SK-N-SH treated with all-trans-retinoic acid at 6 μM for 48 hours (cell line): ENCODE measurements at places on chromosomes 13 and 19.

DNA sequence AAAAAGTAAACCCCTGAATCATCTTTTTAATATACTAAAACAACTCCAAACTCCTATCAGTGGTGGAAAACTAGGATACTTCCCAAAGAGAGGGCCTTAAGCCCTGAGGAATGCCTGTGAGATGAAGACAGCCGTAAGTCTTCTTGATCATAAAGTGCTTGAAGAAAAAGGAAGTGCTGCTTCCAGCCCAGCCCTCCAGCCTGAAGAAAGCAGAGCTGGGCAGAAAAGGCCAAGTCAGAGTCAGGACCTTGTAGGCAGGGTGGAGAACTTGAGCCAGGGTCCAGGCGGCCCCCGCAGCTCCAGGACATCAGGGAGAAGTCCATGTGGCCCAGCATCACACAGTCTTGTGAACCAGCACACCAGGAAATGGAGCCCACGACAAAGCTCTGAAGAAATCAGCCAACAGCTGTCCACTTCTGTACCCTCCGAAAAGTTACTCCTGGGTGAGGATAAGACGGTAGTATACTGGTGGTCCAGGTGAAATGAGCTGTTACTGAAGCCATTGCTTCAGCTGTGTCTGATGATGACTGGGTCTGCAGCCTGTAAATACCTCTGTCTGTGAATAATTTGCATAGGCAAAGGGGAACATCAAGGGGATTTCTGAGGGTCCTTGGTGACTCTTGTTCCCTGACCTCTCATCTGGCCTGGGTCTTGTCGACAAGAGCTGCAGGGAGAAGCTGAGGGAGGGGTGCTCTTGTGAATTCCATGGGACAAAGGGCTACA, 18.7 kb upstream of the CRYL1 start:
- no peak for ATAC-seq

- ATAC-seq, result no peak; the same call in 2 of the 3 replicates
Measured at GRCh38 chr13:40648040-40648439, 18.4 kb downstream of the FOXO1 start.

GRCh38 chr19:14097532-14098151, 7.1 kb upstream of the SAMD1 start:
- peak; percentile 20; the same call in 1 of the 3 replicates for ATAC-seq

DNA sequence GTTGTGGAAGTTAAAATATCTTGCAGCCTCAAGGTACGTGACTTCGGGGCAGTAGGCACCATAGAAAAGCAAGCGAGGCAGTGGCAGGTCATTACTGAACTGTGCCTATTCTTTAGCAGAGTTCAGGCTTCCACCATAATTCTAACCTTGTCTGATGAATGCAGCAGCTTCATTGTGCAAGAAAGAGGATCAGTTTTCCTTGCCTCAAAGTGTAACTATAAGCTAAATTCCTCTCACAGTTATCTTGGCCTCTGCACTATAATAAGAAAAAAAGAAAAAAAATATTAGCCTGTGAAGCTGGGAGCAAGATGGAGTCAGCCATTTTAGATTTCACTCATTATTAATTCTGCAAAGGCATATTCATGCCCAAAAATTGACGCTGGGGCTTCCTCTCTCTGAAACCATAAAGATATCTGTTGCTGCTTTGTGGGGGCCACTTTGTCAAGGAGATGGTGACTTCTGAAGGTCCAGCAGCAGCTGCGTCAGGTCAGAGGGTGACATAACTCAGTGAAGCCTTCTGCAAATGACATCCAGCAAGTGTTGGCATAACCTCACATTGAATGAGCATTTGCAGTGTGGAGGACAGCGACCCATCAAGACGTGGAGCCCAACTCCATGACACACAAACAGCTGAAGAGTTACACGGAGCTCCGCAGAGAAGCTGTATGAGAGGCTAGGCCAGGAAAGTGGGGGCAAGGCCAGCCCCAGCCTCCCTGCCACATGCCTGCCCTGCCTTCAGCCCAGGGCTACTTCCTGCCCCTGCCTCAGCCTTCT, 23.1 kb upstream of the SACS start:
- no peak for ATAC-seq

DNA sequence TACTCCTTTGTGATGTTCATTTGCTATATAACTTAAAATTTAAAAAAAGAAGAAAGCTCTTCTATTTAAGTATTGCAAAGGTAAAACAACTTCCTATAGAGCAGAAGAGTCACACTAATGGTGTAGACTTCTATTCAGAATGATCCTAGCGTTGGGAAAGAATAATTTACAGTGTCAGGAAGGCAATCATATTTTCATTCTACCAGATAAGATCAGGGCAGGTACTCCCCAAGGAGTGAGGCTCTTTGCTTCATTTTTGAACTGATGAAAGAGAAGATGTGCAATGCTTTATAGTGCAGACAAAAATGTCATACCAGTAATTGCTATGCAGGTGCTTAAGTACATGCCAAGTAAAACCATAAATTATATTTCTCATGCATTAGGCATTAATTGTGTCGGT, 1193.0 kb downstream of the PCDH9 start:
- ATAC-seq, result no peak

GRCh38 chr13:110062777-110063442, 244.0 kb downstream of the COL4A1 start:
- ATAC-seq, result no peak

DNA sequence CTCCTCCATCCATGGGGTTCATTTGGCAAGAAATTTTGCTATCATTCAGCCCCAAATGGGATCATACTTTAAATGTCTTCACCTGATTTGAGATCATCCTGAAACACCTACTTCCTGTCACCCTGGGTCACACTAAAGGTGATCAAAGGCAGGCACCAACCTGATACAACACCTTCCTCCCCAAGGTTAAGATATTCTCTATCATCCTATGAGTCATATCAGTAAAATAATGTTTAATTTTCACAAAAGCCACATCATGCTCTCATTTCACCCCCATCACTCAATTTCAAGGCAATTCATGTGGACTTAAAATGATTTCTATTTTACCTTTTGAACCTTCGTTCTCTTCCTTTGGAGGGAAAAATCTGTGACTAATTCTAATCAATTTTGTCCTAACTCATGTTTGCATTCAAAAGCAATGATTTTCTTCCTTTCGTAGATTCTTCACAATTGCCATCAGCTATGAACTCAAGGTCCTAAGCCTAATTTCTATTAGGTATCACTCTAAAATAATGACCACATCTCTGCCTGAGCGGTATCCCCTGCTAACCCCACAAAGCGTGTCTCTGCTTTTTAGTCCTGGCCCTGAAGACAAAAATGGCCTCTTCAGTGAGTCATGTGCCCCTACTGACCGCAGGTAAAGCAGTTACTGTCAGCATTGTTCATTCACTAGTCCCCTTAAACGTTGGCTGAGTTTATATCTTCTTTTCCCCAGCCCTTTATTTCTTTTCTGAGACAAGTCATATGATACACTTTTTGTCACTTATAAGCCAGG, 139.0 kb downstream of the SPRY2 start:
- ATAC-seq, result no peak

DNA sequence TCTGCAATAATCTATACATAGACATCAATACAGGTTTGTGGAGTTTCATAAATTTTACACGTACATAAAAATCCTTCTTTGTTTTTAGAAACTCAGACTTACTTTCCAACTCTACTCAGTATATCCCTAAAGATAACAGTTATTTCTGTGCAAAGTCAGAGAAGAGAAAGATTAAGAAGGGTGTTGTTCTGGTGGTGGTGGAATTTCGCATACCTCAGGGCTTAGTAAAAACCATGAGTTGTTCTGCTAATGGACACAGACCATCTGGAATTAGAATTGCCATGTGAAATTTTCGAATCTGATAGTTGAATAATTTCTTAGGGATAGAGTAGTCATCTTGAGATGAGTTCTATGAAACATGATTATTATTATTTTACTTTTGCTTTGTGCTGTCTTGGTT, 102.7 kb downstream of the ZAR1L start:
- peak; percentile 78 for ATAC-seq

- ATAC-seq, result no peak
Measured at GRCh38 chr19:7940841-7941240, 2.6 kb downstream of the TIMM44 start.

DNA sequence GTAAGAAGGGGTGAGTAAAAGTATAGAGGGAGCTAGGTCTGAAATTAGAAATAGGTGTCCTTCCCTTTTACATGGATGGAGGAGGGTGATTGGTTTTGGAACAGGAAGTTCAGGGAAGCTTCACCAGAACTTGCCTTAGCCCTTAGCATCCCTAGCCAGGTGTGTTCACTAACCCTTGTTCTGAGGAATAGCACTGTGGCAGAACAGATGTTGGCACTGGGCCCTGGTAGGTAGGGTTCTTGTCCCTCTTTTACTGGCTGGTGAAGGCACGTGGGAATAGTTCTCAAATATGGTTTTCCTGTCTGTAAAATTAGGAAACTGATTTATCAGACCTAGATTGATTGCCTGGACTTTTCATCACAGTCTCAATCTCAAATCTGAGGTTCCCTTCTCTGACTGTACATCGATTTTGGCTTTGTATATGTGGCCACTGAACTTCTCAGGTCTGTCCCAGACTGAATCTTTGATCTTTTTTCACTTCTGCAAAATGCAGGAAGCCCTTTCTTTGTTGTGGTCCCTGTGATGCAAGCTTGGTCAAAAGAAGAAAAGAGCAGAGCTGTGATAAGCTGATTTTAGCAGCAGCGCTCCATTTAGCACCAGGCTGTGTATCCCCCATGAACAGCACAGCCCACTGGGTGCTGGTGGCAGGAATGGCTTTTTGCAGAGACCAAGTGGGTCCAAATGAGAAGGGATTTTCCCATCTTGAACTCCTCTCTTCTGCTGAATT, 86.2 kb upstream of the HTR2A start:
- ATAC-seq, result no peak

- no peak for ATAC-seq
Measured at GRCh38 chr19:40872209-40872608, 9.8 kb downstream of the CYP2A7 start.

GRCh38 chr13:61670384-61671161, 254.9 kb upstream of the PCDH20 start:
- ATAC-seq, result no peak

DNA sequence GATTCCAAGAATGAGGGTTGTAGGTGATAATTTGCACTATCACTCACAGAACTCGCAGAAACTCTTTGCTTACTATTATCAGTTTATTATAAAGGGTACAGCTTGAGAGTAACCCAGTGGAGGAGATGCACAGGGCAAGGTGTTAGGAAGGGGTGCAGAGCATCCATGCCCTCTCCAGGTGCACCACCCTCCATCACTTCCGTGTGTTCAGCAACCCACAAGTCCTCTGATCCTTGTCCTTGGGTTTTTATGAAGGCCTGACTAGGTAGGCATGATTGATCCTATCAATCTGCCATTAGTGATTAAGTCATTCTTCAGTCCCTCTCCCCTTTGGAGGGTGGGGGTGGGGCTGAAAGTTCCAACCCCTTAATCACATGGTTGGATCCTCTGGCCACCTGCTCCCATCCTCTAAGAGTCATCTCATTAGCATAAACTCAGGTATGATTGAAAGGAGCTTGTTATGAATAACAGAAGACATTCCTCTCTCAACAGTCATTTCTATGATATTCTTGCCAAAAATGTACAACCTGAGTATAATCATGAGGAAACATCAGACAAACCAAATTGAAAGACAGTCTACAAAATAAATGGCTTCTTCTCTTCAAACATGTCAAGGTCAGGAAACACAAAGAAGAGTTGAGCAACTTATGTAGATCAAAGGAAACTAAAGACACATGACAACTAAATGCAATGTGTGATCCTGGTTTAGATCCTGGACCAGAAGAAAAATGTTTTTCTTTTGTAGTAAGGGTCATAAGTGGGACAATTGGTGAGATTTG, 225.4 kb downstream of the PCCA start:
- ATAC-seq, result no peak

- no peak for ATAC-seq
Measured at GRCh38 chr19:2609389-2610116, 92.9 kb downstream of the GNG7 start.

GRCh38 chr19:616062-616700, 17.2 kb downstream of the POLRMT start:
- no peak for ATAC-seq

GRCh38 chr13:24511019-24511815, 1.4 kb downstream of the PARP4 start:
- peak; percentile 79 for ATAC-seq

GRCh38 chr13:97004096-97004876, 10.0 kb upstream of the OXGR1 start:
- peak; percentile 71 for ATAC-seq

DNA sequence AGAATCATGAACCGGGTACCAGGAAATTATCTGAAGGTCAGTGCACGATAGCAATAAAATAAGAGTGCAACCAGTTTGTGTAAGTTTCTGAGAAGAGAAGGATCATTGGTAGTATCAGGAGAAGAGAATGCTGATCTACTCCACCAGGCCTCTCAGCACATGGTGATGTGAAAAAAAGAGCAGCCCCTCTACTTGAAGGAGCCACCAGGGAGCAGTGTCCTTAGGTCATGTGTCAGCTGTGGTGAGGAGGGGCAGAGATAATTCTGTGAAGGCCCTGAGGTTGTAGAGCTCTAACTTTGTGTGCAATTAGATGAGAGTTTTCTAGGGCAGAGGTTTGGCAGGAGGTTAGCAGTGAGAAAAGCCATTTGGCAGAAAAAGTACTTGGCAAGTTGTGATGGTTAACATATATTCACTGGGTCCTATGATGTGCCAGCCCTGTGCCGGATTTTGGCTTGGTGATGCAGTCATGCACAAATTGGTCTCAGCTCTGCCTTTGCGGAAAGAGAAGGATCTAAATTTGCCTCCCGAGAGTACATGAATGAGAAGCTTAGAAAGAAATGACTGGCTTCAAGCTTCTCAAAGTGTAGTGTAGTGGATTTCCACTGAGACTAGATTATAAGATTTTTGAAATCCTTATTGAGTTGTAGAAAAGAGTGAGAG, 19.2 kb upstream of the ZC3H13 start:
- ATAC-seq, result no peak

- ATAC-seq, result no peak
Measured at GRCh38 chr19:11931051-11931450, 6.1 kb downstream of the ZNF700 start.

DNA sequence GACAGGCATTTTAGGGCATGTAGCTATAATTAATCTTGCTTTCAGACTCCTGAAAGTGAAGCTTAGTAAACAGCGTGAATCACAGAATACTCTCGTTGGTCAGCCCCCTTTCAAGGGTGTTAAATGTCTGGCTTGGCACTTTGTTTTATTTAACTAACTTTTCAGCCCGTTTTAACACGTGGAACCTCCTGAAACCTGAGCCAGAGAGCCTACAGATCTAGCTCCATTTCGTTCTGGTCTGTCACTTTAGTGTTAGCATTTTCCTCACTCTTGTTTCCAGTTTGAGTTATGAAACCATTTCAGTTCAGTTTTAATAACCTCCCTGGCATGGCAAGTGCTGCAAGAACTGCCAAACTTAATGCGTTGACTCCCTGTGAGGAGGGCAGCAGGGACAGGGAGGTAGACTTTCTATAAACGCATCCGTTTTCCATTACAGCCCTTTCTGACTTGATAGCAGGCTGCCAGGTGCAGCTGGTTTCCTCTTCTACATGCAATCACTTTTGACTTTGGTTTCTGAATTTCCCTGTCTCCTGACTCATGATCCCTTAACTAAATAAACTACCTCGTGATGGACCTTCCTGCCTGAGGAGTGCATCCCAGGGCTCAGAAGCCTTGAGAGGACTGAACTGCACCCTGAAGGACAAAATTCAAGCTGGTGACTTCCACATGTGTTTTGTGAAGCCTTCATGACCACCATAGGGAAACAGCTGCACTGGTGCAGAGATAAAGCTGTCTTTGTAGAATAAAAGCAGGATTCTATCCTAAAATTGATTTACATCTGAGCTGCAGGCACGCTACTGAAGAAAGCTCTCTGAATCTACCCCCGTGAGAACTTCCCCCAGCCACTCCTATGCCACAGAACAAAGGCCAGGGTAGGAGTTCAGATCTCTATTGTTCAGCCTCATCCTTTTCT, 192.6 kb downstream of the DLEU7 start:
- ATAC-seq, result peak; percentile 35

GRCh38 chr13:43196086-43196621, 172.8 kb downstream of the DNAJC15 start:
- ATAC-seq, result peak; percentile 46; the same call in 2 of the 3 replicates
